ENCODE measurements at places on chromosomes 12 and 14. TPM values are rescaled to one million over a fixed set of nuclear protein-coding genes. Genes with fewer than 3 reads are reported as not detected.
A peak's percentile ranks its signal among the peaks of the same experiment; 100 is the strongest.

The ULK1 gene
- total RNA-seq = 28.4 TPM

The KITLG gene
- total RNA-seq = not detected

The MYL2 gene
- total RNA-seq = not detected

The TUNAR gene
- total RNA-seq = not detected

The IL22 gene
- 3.4 TPM for total RNA-seq

The KRT83 gene
- total RNA-seq = not detected

The BEGAIN gene
- total RNA-seq = 2.5 TPM

DNA sequence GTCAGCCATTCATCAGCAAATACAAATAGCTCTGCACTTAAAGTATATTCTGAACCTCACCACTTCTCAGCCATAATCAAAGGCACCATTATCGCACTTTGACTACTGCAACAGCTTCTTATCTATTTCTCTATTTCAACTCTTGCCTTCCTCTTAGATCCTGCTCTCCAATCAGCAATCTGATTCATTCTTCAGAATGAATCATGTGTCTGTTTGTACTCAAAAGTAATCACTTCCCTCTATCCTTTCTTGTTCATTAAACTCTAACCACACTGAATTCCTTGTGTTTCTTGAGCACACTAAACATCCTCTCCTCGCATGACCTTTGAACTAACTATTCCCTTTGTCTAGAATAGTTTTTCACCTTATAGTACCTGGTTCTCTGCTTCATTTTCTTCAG, 12.8 kb upstream of the OR4E1 start:
- no peak for DNase-seq

GRCh38 chr12:117900561-117900960, 68.2 kb downstream of the KSR2 start:
- no peak for DNase-seq

GRCh38 chr12:10722502-10722904, 620 bp downstream of the YBX3 start:
- DNase-seq = peak; percentile 32

- no peak for DNase-seq
Measured at GRCh38 chr12:51521554-51522276, 69.3 kb upstream of the SCN8A start.

DNA sequence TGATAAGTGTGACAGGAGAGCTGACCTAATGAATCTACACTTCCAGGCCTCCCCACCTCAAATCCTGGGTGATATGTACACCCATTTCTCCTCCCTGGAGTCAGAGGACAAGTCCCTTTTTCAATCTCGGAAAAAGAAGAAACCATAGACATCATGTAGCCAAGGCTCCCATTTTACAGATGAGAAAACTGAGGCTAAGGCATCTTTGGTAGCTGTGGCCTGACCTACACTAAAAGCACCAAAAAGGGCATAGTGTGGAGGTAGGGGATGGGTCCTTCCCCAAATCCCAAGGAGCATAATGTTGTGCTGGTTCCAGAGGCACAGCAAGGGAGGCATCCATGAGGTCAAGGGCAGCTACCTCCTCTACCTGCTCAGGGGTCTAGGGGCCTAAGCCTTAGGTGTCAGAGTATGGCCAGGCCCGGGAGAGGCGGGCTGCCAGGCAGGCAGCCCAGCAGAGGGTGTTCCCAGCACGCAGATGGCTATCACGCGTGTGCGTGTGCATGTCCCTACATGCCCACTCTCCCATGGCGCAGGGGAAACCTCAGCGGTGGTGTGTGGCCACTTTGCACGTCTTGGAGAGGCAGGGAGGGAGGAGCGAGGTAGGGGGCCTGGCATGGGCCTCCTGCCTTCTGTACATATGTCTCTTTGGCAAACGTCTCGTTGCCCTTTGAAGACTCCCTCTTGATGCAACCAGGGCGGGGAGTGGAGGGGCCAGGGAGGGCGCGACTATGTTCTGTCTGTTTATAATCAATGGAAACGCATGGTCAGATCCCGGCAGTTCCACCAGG, 2.5 kb downstream of the PGF start:
- DNase-seq = no peak

DNA sequence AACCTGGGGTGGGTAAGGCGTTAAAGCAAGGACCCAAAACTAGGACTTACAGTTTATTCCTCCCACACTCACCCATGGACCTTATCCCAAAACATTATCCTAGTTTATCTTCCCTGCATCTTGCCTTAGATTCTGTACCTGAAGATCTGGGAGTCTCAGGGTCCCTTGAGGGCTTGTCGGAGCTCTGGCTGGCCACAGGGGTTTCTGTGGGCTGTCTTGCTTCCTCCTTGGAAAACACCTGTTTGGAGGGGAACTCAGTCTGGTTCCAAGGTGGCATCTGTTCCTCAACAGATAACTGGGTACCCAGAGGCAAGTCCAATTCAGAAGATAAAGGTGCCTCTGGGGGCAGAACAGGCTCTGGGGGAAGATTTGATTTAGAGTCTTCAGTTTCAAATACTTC, 1.7 kb downstream of the CDCA3 start:
- no peak for DNase-seq

DNA sequence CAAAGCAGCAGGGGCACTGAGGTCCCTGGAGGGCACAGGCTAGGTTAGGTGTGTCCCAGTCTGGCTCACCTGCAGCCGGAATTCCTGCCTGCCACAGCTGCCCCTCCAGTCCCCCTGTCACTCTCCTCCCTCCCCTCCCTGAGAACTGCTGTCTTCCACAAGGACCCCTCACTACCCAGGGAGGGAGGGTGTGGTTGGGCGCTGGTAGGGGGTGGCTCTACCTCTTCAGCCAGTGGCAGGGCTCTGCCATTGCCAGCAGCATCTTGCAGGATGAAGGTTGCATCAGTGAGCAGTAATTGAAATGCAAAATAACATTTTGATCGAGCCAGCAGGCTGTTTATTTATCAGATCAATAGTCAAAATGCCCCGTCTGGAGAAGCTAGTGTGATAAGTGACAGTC, 45.7 kb downstream of the ESRRB start:
- no peak for DNase-seq

- DNase-seq = no peak
Measured at GRCh38 chr12:3204730-3205531, 127.8 kb downstream of the TSPAN9 start.

GRCh38 chr14:99055816-99056215, 216.2 kb downstream of the BCL11B start:
- DNase-seq = peak; percentile 21

Measured in activated T-helper 1 cell treated with anti-CD3 and anti-CD28 coated beads, Interleukin-12 subunit alpha, Interleukin-12 subunit beta, Interleukin-2, Interleukin-4 antibody, amounts not matched to agents 30 ng/mL and 10 ng/mL and 1 ng/mL, durations not matched to agents 14 hours and 24 hours and 36 hours (primary cell).